ENCODE measurements at places on chromosomes 4 and X.

- DNase-seq: no peak
These were observed 107.2 kb upstream of the NALF2 start for GRCh38 chrX:69396916-69397315.

- DNase-seq: no peak
These were observed 241.9 kb downstream of the SLC39A8 start for GRCh38 chr4:102103368-102103767.

DNA sequence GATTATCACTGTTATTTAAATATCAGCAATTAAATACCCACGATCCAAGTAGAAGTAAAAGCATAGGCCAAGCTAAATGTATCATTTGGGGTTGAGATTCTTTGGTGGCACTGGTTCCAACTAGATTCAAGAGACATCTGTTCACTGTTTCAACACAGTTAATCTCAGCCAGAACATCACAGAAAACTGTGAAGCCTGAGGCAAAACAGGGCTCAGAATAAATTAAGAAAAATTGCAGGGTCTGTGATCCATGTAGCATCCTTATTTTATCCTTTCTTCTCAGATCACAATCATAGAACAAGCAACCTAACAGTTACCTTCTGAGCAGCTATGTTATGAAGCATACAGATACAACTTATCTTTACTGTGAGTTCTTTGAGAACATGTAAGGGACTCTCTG lies 23.7 kb downstream of the YTHDC1 start:
- DNase-seq: no peak

DNA sequence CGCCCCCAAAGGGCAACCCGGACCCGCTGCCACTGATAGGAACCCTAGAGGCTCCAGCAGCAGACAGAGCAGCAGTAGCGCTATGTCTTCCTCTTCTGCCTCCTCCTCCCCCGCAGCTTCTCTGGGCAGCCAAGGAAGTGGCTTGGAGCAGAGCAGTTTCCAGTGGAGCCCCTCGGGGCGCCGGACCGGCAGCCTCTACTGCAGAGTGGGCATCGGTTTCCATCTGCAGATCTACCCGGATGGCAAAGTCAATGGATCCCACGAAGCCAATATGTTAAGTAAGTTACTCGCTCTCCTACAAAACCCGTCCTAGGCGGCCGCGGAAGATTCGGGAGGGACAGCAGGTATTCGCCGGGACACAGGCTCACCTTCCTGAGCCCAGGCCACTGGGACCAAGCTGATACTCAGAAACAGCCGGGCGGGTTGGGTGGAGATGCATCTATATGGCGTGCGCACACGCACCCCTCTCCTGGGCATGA lies 477 bp downstream of the FGF5 start:
- DNase-seq: no peak

DNA sequence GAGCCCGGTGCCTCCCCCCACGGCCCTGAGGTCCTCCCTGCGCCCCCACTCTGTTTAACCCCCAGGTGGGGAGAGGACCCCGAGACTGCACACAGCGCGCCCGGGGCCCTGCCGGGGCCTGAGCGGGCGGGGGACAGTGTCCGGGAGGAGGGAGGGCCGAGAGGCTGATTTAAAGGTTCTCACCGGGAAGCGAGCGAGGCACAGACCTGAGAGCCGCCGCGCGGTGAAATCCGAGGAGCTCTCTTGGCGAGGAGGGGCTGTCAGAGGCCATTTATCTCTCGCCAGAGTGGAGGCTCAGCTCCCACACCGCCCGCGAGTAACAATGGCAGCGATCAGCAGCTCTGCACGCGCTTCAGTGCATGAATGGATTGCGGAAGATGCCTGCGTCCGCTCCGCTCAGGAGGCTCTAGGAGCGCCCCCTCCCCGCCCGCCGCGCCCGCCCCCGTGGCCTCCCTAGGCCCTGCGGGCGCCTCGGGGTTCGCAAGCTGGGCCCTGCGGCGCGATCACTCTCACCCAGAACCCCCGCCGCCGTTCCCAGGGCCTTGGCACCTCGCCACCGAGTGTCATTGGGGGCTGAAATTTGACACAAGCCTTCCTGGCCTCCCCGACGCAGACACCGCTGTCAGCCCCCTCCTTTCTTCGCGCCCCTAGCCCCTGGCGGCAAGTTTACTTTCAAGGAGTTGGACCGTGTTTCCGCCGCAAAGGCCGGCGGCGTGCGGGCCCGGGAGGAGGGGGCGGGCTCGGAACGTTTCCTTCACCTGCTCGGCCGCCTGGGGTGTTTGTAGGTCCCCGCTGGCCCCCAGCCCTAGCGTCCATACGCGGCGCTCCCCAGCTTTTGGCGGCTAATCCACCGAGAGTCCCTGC lies 48.7 kb upstream of the BCOR start:
- no peak for DNase-seq

DNA sequence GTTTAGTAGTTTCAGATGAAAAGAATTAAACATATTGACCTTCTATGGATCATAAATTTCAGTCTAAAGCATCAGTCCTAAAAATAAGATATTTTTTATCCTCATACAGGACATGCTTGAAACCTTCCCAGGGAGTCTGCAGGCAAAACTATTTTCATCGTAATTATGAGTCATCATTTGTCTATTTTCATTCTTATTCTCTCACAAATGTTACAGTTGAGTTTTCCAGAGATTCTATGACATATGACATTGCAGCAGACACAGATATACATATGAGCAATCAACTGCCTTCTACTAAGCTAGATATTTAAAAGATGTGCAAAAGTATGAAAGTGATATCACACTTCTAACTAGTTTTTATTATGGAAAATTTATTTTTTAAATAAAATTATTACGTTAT lies 398.0 kb downstream of the MAGEB5 start:
- DNase-seq: no peak

GRCh38 chr4:42404001-42404400 lies 6.7 kb downstream of the SHISA3 start:
- DNase-seq: no peak

DNA sequence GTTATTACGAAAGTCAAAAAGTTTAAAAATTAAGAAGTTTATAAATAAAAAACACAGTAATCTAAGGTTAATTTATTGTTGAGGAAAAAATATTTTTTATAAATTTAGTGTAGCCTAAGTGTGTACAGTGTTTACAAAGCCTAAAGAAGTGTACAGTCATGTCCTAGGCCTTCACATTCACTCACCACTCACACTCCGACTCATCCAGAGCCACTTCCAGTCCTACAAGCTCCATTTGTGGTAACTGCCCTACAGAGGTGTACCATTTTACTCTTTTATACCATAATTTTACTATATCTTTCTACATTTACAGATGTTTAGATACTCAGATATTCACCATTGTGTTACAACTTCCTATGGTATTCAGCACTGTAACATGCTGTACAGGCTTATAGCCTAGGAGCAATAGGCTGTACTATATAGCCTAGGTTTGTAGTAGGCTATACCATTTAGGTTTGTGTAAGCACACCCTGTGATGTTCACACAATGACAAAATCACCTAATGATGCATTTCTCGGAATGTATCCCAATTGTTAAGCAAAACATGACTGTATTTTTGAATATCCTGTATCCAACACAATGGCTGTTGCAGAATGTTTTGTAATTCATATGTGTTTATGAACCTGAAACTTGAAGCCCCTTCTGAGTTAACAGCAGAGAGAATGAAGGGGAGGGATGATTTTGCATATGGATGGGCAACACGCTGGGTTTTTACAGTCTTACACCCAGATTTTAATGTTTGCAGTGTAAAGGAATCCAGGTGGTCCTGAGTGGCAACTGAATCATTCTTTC lies 3.1 kb downstream of the PPBP start:
- DNase-seq: no peak

- DNase-seq: no peak
These were observed 202.7 kb upstream of the KLF3 start for GRCh38 chr4:38461342-38461741.

DNA sequence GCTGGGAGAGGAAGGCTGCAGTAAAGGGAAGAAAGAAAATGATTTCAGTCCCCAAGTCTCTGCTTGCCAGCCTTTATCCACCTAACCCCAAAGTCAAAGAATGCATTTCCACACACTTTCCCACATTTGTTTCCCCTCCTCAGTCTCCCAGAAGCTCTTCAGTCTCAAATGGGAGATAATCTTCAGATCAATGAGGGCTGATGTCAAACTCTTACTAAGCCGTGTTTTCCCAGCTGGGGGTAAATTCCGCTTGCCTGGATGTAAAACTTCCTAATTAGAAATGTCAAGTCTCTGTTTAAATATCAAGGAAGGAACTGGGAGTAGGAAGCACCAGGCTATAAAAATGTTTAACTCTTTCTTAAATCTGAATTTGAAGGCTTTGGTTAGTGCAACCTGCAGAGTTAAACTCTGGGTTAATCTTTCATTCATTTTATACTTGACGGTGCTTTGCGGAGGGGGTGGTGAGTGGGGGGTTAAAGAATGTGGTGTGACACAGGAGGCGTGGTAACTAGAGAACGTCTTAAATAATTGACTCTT lies 601.4 kb upstream of the ACTRT1 start:
- no peak for DNase-seq

GRCh38 chr4:172721659-172722058 lies 447.0 kb upstream of the GALNT7 start:
- no peak for DNase-seq

DNA sequence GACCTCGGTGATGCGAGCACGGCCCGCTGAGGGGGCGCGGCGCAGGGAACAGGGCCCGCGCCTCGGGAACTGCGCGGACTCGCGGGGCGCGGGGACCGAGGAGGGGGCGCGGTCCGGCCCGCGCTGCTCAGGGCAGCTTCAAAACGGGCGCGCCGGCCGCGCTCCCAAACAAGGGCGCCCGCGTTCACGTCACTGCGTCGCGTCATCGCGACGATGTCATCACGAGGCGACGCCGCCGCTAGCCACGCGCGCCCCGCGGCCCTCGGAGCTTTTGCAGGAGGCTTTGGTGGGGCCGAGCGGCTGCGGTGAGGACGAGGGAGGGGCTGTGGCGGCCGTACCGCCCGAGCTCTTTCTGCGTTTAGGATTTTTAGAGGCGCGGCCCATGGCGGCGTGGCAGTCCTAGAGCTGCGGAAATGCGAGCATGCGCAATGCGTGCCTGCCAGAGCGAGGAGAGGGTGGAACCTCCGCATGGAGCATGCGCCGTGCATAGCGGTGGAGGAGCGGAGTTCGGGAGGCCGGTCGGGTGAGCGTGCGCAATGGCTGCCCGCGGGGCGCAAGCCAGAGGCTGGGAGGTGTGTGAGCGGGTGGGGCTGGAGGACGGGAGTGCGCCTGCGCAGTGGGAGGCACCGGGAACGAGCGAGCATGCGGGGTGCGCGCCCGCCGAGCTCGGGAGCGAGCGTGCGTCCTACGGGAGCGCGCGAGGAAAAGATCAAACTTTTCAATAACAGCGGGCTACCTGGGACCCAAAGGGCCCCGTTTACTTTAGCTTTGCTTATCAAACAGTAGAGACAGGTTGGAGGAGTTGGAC lies at the start of gene PPP2R3B:
Gene PPP2R3B, minus strand, starts transcription at position 140 of the 808 bp plus-strand sequence. CDS start 216 bp downstream, outside the sequence.
- no peak for DNase-seq

- no peak for DNase-seq
These were observed 18.6 kb upstream of the ANKRD17 start for GRCh38 chr4:73277201-73277600.

- peak; percentile 16 for DNase-seq
These were observed 707 bp upstream of the UNC5C start for GRCh38 chr4:95549246-95550114.

GRCh38 chr4:57193209-57193810 lies 83.1 kb upstream of the IGFBP7 start:
- peak; percentile 41 for DNase-seq

- DNase-seq: peak; percentile 74
These were observed at the start of gene HDAC8 for GRCh38 chrX:72572248-72573157. TSS of gene HDAC8 (minus strand) at chrX:72572843. CDS start at chrX:72572761, 82 bp downstream.

- no peak for DNase-seq
These were observed 92.2 kb upstream of the INTU start for GRCh38 chr4:127540497-127541025.

DNA sequence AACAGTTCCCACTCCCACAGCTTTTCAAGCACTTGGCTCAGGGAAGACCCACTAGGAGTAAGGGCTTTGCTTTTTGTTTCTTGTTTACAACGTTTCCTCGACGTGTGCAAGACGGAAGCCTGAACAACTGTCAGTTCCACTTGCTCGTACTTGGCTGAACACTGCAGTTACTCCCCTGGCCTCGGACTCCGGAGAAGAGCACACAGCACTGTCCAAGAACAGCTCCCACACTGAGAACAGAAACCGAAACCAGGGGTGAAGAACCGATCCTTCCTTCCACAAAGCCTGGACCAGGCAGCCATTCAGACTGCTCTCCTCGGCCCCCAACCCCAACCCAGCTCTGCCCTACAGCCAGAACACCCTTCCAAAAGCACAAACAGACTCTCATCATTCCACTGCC lies 25.5 kb downstream of the IRF2 start:
- no peak for DNase-seq

DNA sequence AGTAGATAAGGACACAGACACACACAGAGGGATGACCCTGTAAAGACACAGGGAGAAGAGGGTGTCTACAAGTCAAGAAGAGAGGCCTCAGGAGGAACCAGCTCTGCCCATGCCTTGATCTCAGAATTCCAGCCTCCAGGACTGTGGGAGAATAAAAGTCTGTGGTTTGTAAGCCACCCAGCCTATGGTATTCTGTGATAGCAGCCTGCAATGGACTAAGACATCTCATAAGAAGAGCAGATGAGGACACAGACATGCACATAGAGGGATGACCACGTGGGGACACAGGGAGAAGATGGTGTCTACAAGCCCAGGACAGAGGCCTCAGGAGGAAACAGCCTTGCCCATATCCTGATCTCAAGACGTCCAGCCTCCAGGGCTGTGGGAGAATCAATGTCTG lies 9.4 kb downstream of the XG start:
- DNase-seq: no peak

DNA sequence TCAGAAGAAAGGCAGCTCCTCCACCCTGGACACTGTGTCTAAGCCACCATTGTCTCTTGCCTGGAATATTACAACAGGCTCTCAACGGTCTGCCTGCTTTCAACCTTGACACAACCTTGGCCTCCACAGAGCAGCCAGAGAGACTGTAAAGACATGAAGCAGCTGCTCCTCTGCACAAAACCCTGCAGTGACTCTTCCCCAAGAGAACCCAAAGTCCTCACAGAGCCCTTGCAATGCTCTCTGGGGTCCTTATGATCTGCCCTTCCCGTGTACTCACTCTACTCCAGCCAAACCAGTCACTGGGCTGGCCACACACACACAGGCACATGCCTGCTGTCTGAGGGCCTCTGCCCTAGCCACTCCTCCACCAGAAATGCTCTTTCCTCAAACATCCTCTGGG lies 75.9 kb upstream of the CPEB2 start:
- DNase-seq: no peak

- no peak for DNase-seq
These were observed 51.4 kb downstream of the PROM1 start for GRCh38 chr4:16032396-16032770.

All from NCI-H446 treated with DMSO at 0.1 percent for 48 hours (cell line).